ENCODE measurements at places on chromosomes 7 and 10. TPM values are rescaled to one million over a fixed set of nuclear protein-coding genes. Genes with fewer than 3 reads are reported as not detected.

MUC3A gene
- polyA plus RNA-seq: 0.10 TPM

ATOH7 gene
- polyA plus RNA-seq: 0.15 TPM

RASSF4 gene
- 78.0 TPM for polyA plus RNA-seq

CALHM3 gene
- polyA plus RNA-seq: not detected

FAM25G gene
- polyA plus RNA-seq: not detected

FAM131B gene
- 1.5 TPM for polyA plus RNA-seq

IDI2 gene
- polyA plus RNA-seq: 0.14 TPM

SLC37A3 gene
- polyA plus RNA-seq: 26.4 TPM

GRCh38 chr10:110786172-110786571 lies 85.6 kb upstream of the PDCD4 start:
- DNase-seq: no peak

DNA sequence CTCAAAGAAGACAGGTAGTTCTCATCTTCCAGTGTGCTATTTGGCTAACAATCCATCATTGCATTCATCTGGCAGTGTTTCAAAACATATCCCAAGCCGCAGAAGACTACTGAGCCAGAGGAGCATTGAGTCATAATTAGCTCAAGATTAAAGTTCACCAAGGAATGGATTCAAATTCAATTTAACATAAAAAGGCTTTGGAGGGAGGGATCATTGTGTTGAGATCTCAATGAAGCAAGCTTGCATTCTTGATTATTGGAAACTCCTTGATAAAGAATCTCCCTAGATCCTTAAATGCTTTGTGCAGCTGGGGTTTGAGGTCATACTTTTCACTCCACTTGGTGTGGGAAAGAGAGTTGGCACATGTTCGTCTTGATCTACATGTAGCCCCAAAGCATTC lies 142.8 kb upstream of the SEMA3A start:
- DNase-seq: no peak

DNA sequence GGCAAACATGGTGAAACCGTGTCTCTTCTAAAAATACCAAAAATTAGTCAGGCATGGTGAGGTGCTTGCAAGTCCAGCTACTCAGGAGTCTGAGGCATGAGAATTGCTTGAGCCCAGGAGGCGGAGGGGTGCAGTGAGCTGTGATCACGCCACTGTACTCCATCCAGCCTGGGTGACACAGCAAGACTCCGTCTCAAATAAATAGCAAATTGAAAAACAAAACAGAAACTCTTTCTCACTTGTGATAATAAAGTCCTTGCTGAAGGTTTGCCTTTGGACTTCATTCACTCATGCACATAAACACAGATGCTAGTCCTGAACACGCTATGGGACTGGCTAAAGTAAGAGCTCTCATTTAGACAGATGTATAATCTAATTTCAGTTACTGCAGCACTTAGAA lies 37.6 kb downstream of the ANK3 start:
- DNase-seq: no peak

DNA sequence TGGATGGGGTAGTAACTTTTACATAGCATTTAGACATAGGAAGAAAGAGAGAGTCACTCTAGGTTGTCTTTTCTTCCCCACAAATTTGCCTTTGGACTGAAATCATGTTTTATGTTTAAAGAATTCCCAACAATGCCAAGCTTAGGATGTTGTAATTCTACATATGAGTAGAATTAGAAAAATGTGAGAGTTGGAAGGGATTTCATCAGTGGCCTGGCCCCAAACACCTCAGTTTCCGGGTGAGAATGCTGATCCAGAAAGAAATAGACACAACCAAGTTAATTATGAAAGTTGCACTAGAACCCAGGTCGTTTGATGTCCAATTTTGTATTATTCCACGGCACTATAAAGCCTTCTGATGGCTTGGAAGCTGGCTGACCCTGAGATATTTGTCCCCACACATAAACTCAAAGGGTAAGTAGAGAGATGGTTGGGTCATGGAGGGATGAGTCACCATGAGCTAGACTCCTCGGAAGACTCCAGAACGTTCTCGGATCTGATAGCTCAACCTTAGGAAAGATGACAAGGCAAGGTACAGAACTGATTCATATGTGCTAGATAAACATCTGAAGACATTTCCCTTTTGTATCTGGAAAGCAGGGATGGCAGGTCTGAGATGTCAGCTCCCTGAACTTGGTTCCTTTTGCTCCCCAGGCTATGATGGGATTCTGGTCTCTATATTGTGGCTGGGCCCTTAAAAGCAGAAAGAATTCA lies 48.8 kb upstream of the SLC35B4 start:
- DNase-seq: no peak

- DNase-seq: no peak
These were observed 280.0 kb downstream of the MALRD1 start for GRCh38 chr10:19328582-19328981.

- DNase-seq: peak; percentile 35
These were observed 5.6 kb upstream of the DKK1 start for GRCh38 chr10:52308251-52309031.

DNA sequence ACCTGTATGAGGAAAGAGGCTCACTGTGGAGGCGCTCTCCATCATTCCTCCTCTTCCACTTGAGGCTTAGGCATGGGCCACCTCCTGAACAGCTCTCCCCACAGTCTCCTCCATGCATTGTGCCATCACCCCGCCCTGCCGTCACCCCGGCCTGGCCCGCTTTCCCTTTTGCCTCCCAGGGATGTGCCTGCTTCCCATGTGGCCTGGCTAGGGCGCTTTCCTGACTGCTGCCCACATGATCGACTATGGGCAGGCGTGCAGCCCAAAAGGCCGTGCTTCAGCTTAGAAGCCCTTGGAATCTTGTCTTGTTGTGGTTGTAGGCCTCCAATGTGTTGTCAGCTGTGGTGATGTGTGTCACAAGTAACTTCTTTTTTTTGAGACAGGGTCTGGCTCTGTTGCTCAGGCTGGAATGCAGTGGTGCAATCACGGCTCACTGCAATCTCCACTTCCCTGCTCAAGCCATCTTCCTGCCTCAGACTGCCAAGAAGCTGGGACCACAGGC lies 1.8 kb upstream of the ACTR3C start:
- DNase-seq: no peak

DNA sequence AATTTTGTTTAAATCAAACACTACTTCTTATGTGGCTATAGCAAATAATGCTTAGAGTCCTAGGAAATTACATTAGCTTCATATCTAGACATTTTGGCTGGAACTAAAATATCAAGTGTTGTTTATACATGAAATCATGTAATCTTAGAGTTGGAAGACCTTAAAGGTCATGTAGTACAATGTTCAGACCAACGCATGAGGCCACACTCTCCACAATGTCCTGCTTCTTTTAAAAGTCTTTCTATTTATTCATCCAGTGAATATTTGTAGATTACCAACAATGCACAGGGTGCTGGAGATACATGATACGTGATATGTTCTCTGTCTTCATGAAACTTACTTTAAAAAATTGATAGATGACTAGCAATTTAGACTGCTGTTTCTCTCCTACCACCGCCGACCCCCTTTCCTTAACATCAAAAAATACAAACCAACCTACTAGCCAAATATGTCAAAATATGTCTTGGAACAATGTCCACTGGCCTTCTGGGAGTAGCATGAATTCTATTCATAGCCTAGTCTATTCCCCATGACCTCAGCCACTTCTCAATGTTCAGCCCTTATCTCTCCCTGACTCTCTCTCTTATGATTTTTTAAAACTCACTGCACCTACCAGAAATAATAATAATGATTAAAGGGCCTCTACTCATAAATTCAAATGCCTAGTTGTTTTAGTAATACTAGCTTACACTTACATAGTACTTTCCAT lies 59.5 kb upstream of the CAV2 start:
- no peak for DNase-seq

GRCh38 chr7:123929655-123930054 lies 4.6 kb downstream of the SPAM1 start:
- DNase-seq: no peak

- DNase-seq: no peak
These were observed 138.1 kb downstream of the NOC3L start for GRCh38 chr10:94224656-94225055.

DNA sequence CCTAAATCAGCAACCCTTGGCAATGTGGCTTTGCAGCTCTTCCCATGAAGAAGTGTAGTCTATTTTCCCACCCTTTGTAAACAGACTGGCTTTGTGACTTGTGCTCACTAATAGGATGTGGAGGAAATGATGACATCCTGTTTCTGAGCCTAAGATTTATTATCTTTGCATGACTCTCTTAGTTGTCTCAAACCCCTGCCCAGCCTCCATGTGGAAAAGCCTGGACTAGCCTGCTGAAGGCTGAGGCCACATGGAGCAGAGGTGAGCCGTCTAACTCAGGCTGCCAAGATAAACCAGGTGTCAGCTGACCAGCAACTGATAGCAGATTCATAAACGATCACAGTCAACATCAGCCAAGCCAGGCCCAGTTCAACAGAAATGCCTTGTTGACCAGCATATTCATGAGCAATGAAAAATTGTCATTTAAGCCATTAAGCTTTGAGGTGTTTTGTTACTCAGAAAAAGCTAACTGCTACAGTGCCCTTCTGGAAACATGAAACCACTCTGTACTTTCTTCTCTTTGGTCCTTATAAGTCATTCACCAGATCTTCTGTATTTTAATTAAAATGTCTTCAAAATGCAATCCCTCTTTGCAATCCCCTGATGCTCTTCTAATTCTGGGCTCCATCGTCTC lies 586.3 kb upstream of the ANKRD30A start:
- DNase-seq: no peak

DNA sequence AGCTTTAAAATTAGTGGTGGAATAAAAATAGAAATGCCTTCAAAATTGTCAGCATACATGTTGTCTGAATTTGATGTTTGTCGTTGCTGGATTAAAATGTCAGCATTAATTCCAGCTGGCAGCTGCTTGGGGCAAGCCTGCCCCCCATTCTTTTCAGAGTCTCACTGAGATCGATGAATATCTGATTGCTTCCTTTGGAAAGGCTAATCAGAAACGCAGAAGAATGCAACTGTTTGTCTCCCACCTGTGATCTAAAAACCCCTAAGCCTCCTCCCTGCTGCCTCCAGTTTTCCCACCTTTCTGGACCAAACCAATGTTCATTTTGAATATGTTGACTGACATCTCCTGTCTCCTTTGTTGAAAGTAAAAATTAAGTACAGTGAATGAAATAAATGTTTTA lies 27.9 kb upstream of the BNIP3 start:
- DNase-seq: no peak

DNA sequence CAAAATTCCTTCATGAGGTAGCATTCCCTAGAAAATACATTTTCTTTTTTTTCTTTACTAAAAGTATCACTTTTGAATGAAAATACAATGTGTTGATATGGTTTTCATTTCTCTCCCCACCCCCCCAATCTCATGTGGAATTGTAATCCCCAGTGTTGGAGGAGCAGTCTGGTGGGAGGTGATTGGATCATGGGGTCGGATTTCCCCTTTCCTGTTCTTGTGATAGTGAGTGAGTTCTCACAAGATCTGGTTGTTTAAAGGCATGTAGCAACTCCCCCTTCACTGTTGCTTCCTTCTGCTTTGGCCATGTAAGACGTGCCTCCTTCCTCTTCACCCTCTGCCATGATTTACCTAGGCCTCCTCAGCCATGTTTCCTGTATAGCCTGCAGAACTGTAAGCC lies 790.3 kb upstream of the KCND2 start:
- no peak for DNase-seq

GRCh38 chr10:49177391-49178355 lies 10.5 kb downstream of the TMEM273 start:
- DNase-seq: peak; percentile 17

- DNase-seq: no peak
These were observed 57.1 kb upstream of the CYP2C18 start for GRCh38 chr10:94626476-94626875.

- DNase-seq: no peak
These were observed 116.6 kb downstream of the KLF6 start for GRCh38 chr10:3668276-3668965.

DNA sequence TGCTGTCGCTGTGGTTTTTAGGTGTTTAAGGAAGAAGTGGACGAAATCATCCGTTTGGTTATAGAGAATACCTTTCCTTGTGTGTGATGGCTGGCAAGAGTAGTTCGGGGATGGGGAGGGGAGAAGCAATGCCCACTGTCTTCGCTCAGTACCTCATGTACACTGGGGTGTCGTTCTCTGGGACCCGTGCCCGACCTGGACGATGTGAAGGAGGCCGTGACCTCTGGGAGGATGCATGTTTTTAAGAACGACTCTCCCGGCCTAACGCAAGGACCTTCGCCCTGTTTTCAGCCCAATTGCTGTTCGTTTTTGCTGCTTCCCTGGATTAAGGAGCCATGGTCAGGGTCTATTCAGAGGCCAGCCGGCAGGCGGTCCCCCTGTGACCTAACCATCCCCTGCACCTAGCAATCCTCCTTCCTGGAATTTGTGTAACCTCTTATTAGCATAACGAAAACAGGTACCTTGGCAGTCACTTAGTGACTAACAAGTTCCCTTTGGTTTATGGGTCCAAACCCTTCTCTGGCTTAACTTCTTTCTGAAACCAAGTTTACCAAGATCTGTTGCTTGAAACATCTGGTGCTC lies 1.3 kb downstream of the NFE2L3 start:
- DNase-seq: no peak

DNA sequence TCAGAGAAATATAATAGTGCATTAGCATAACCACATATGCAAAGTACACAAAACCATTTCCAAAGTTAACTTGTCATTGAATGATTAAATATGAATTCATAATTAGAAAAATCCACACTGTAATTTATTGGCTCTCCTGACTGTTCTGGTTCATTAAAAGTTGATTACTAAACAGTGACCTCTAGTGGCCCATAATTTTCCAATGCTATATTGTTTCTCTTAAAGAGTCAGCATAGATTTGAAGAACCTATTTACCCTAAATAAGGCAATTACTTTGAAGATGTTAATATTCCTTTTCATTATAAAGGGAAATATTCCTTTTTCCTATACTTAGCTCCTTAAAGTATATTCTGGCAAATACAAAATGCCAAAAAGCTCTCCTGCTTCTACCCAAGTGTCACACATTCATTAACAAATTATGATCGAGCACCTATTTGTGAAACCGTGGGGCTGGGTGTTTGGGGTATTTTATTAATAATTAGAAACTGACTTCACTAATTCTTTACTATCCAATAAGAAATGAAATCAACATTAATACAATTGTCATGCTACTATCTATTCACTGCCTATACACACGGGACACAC lies 86.2 kb downstream of the HIBADH start:
- peak; percentile 45 for DNase-seq

- DNase-seq: no peak
These were observed 98.5 kb downstream of the SLIT1 start for GRCh38 chr10:97087296-97087695.
